ENCODE measurements at places on chromosomes 2 and 18. TPM values are rescaled to one million over a fixed set of nuclear protein-coding genes. Genes with fewer than 3 reads are reported as not detected.
A peak's percentile ranks its signal among the peaks of the same experiment; 100 is the strongest.

DNA sequence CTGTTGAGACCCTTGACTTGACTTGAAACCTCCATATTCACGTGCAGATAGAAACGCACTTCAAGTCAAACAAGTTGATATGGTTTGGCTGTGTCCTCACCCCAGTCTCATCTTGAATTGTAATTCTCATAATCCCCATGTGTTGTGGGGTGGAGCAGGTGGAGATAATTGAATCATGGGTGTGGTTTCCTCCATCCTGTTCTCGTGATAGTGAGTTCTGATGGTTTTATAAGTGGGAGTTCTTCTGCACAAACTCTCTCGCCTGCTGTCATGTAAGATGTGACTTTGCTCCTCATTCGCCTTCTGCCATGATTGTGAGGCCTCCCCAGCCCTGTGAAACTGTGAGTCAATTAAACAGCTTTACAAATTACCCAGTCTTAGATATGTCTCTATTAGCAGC, 21.4 kb downstream of the SLC3A1 start:
- DNase-seq: no peak

GRCh38 chr2:144519934-144520731, at the start of gene ZEB2:
Gene ZEB2 (minus strand): TSS chr2:144520119. CDS start chr2:144517350, 2,769 bp downstream.
- no peak for DNase-seq

GRCh38 chr18:78242254-78242643, 737.4 kb upstream of the SALL3 start:
- peak; percentile 39 for DNase-seq

- DNase-seq: peak; percentile 27
These were observed 41.4 kb downstream of the THUMPD2 start for GRCh38 chr2:39737661-39738060.

DNA sequence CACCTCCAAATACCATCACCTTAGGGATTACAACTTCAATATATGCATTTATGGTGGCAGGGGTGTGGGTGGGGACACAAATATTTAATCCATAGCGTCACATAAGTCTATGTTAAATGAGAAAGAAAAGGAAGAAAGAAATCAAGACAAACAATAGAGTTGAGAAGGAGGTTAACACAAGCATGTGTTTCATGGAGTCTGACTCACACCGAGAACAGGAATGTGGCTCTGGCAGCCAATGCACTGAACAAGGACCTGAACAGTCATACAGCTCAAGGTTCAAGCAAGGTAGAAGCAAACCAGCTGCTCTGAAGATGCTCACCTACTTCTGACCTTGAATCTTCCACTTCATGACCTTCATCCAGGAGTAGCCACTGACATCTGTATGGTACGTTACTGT, 36.2 kb upstream of the LPIN1 start:
- peak; percentile 85 for DNase-seq

GRCh38 chr2:160674146-160674750, 180.6 kb upstream of the RBMS1 start:
- no peak for DNase-seq

GRCh38 chr2:69735686-69736085, 6.2 kb upstream of the ANXA4 start:
- DNase-seq: no peak

- DNase-seq: peak; percentile 89
These were observed 597.5 kb downstream of the SLC4A3 start for GRCh38 chr2:220224691-220225543.

DNA sequence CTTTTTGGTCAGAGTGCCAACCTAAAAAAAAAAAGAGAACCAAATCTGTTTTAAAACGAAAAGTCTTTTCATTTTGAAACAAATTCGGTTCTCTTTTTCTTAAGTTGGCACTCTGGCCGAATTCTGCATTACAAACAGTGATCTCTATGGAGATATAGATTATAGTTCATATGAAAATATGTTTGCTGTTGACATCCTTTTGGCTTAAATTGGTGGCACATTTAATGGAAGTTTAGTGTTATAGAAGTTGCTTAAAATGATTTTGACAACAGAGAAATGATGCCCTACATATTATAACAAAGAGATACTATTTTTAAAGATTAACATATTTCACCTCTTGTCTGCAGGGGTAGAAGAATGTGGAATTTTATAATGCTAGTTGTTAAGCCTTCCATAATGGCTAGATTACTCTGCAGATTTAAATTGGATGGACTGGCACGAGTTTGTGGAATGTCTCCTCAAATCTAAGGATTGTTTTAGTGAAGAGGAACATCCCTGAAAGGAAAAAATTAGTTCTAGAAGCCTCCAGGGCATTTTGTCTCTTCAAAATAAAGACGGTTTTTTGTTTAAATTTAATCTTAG, 222.9 kb upstream of the CDH2 start:
- DNase-seq: no peak

- no peak for DNase-seq
These were observed 7.8 kb downstream of the CCDC74A start for GRCh38 chr2:131535526-131535925.

GRCh38 chr2:219350710-219351221, 18.2 kb upstream of the RESP18 start:
- DNase-seq: no peak

GRCh38 chr2:1594123-1594372, 150.3 kb downstream of the PXDN start:
- no peak for DNase-seq

DNA sequence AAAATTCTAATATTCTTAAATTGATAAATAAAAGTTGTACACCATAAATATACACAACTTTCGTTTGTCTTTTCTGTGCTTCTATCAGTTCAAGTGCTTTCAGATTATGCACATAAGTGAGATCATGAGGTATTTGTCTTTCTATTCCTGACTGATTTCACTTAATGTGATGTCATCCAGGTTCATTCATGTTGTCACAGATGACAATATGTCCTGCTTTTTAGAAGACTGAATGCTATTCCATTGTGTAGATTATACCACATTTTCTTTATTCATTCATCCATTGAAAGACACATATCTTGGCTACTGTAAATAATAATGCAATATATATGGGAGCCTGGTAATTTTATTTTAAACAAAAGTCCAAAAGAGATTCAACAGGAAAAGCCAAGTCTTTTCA, 190.1 kb upstream of the ERBB4 start:
- DNase-seq: no peak

DNA sequence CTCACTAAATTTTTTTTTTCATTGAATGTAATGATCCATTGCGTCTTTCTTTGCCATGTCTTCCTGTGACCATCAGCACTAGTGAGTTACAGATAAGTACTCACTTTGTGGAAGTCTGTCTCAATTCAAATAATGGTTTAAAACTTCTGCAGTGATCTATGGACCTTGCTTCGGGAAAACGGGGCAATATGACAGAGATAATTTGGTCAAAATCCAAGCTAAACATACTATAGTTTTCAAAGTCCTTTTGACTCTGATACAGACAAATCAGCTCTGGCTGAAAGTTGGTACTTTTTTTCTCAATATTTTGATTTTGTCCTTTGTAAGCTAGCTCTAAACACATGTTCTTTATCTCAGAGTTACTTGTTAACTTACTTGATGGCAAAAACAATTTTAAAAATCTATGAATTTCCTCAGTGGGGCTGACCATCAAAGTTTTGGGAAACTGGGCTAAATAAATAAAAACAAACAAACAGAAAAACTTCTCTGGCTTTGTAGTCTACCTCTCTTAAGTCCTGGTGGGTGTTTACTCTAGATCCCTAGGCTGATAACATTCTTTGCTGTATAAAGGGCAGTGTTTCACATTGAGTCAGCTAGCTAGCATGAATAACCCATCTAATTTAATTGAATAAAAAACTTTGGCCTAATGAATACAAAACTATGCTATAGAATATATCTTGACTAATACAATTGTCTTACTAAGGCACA, 327.6 kb downstream of the RDH14 start:
- DNase-seq: peak; percentile 53

- no peak for DNase-seq
These were observed 165.0 kb upstream of the NCKAP5 start for GRCh38 chr2:133732982-133733900.

DNA sequence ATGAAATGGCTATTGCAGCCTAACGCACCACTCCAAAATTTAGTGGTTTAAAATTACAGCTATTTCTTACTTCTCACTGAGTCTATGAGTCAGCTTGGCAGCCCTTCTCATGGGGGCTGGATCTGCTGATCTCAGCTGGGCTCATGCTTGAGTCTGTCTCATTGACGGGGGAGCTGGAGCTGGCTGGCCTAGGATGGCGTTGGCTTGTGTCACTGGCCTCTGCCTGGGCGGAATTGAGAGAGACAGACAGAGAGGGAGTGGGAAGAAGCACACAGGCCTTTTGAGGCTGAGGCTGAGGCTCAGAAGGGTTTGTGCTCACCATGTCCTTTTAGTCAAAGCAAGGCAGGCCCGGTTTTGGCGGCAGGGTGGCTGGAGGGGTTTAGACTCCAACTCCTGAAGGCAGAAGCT, 412.1 kb upstream of the MYT1L start:
- peak; percentile 93 for DNase-seq

Gene CXXC1
- 32.6 TPM for total RNA-seq

Gene ALPG
- not detected for total RNA-seq

Gene SMC6
- 20.5 TPM for total RNA-seq

Gene ZNF804A
- total RNA-seq: not detected

Gene ABCG5
- not detected for total RNA-seq

Gene CCDC74A
- total RNA-seq: 3.2 TPM

Gene VSNL1
- 0.64 TPM for total RNA-seq

Gene RNU2-63P
- total RNA-seq: 26.9 TPM
